Omental fat pad (tissue), 4 donors: ENCODE measurements at places on chromosomes 4 and X.
A peak's percentile ranks its signal among the peaks of the same experiment; 100 is the strongest.

DNA sequence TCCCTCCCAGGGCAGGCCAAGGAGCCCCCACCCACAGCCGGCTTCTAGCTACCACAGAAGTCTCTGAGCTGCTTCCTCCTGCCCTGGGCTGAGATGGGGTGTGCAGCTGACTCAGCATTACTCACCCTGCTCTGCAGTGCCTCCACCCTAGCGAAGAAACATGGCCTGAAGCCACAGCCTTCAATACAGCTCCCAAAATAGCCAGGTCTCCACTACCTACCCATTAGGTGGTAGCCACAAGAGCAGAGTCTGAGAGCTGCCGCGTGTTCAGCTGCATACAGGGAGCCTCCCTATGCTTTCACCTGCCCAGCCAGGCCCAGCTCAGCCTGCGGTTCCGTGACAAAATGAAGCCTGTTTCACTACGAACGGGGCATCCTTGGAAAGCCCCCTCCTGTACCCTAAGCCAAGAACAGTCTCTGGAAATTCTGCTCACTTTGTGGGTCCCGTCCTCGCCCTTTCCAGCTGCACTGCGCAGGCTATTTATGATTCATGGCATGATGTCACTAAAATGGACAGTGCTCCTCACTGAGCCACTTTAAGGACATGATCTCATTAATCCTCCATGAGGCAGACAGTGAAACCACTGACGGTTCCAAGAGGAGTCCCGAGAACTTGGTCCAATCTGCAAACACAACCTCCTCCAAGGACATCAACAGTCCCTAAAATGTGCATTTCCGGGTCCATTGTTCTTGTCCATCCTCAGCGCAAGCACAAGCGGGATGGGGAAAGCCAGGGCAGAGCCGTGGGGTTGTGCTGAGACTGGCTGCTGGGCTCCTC lies 20.2 kb downstream of the WDR1 start:
- peak; percentile 62 for DNase-seq

DNA sequence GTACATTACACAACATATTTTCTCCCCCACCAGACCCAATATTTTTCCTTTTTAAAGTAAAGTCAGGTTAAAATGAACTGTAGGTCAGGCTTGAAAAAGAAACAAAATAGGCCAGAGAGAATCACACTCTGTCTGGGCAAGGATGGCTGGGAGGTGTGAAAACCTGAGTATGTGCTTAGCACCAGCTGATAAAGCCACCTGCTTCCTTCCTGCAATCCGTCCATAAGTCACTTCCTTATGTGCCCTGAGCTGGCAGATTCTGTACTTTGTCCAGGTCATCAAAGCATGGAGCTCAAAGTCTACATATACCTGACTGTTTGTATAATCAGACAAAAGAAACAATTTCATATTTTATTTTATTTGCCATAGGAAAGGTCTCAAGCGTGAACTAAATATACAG lies 37.7 kb downstream of the ANTXR2 start:
- no peak for DNase-seq

GRCh38 chr4:177367336-177367735 lies 57.7 kb downstream of the NEIL3 start:
- no peak for DNase-seq

DNA sequence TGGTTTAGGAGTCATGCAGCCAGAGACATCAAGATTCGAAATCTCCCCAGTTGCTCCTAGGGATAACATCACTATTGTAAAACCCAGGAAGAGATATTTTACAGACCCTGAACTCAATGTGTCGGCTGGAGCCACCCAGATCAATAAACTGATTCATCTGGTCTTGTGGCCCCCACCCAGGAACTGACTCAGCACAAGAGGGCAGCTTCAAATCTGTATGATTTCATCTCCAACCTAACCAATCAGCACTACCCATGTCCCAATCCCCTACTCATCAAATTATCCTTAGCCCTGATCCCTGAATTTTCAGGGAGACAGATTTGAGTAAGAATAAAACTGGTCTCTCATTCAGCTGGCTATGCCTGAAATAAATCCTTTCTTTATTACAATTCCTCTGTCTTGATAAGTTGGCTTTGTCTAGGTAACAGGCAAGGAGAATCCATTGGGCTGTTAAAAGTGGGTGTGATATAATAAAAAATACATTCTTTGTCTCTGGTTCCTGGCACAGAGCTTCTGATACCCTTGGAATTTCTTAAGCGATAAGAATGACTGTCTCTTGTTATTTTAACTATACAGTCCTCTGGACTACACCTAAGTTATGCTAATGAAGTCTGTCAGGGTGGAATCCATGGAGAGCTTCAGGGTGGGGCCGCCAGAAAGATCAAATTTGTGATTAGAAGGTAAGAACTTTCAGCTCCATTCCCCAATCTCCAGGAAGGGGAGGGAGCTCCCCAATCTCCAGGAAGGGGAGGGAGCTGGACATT lies 44.3 kb upstream of the TNIP3 start:
- no peak for DNase-seq

GRCh38 chrX:20514358-20514757 lies 247.6 kb upstream of the RPS6KA3 start:
- no peak for DNase-seq

DNA sequence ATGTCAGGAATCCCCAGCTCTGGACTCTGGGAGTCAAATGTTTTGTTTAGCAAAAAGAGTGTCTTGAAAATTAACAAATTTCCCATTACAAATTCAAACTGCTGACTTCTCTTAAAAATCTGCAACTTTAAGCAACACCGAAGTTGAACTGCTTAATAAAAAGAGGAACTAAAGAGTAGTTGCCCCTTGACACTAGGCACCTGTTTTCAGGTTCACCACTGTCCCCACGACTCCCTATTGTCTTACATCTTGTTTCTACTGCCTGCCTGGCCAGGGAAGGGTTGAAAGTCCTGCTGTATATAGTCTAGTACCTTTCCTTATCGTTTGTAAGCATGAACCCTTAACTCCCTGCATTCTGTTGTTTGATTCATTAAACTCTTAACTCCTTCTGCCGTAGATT lies 173.9 kb downstream of the SCFD2 start:
- DNase-seq: no peak

DNA sequence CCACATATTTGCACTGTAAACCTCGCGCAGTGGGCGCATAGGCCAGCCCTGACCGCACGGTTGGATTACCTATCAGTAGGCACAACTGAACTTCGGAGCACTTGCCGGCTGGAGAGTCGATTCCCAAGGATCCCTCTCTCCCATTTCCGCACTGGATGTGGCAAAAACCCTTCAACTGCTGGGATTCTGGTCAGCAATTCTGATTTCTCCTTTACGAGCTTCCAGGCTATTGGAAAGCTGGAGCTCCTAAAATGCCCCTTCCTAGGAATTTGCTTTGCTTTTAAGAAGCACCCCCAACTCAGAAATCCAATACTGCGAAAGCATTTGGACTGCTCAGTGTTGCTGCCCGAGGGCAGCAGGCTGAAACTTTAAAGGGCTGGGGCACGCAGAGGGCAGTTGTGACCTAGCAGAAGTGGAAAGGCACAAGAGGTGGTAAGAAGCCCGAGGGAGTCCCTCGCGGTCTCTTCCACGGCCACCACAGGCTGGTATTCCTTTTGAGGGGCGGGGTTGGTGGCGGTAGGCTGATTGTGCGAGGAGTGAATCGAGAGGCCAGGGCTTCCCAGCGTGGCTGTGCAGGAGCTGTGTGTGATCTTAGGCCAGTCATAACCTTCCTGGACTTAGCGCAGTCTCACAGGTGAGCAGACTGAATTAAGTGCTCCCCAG lies 1.6 kb downstream of the ZAR1 start:
- DNase-seq: no peak
